ENCODE measurements at places on chromosomes 12 and 14.

DNA sequence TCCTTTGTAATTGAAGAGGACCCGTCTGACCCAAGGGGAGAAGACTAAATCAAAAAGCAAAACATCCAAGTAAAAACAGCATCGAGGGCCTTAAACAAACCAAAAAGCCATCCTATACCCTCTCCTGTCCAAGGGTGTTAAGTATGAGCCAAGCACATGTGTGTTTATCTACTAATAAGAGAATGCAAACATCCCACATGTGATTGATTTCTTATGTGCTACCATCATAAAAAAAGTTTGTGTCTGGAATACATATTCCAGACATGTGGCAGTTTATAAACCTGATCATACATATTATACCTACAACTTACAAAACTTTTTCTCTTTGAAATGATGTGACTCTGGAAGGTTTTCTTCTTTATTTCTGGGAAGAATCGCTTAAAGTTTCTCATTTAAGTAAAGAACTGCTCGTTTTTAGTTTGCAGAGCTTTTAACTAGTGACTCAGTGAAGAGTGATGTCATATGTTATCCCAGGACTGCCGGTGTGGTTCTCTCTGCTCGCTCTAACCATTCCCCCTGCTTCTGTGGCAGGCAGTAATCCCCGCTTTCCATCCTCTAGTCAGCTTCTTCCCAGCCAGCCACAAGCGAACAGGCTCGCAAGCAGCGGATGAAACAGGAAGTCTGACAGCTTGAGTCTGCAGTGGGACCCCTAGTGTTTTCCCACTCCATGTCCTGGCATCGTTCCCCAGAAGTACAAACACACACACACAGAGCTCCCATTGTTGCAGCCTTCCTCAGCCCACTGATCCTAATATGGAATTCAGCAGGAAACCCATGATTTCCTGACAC lies 431 bp upstream of the RHOJ start:
- DNase-seq, result peak; percentile 92

GRCh38 chr14:86782092-86782580 lies 1210.8 kb downstream of the GALC start:
- peak; percentile 28 for DNase-seq

DNA sequence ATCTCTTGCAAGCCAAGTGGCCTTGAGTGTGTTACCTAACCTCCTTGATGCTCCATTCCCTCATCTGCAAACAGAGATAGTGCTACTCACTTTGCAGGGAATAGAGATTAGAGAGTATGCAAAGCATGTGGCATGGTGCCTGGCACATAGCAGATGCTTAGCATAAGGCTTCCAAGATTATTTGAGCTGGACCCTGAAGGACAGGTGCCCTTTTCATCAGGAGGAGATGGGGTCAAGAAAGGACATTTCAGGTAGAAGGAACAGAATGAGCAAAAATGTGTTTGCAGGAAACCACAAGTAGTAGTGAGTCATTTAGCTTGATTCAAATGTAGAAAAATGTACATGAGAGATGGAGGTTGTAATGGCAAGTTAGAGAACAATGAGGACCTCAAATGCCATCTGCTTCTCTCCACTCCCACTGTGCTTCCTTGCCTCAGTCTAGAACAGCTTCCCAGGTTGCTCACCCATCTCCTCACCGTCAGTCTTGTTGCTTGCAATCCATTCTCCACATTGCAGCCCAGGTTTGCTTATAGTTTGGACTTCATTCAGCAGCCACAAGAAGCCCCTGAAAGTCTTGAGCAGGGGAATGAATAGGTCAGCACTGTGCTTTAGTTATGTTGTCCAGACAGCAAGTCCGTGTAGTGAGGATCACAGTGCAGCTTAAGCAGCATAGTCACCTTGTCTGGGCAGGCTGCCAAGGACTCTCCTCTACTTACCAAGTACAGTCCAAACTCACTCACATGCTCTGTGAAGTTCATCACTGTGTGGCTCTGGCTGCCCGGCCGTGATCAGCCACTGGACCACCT lies 536.3 kb upstream of the CCDC196 start:
- no peak for DNase-seq

DNA sequence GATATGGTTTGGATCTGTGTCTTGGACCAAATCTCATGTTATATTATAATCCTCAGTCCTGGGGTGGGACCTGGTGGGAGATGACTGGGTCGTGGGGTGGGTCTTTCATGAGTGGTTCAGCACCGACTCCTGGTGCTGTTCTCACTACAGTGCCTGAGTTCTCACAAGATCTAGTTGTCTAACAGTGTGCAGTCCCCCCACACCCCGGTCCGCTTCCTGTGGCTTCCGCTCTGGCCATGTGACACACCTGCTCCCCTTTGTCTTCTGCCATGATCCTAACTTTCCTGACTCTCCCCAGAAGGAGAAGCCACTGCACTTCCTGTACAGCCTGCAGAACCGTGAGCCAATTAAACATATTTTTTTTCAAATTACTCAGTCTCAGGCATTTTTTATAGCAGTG lies 1262.2 kb downstream of the TMEM121 start:
- DNase-seq, result no peak

GRCh38 chr12:114762490-114763110 lies 78.6 kb upstream of the TBX3 start:
- DNase-seq, result peak; percentile 76
